ENCODE measurements at places on chromosomes 2 and 18.

DNA sequence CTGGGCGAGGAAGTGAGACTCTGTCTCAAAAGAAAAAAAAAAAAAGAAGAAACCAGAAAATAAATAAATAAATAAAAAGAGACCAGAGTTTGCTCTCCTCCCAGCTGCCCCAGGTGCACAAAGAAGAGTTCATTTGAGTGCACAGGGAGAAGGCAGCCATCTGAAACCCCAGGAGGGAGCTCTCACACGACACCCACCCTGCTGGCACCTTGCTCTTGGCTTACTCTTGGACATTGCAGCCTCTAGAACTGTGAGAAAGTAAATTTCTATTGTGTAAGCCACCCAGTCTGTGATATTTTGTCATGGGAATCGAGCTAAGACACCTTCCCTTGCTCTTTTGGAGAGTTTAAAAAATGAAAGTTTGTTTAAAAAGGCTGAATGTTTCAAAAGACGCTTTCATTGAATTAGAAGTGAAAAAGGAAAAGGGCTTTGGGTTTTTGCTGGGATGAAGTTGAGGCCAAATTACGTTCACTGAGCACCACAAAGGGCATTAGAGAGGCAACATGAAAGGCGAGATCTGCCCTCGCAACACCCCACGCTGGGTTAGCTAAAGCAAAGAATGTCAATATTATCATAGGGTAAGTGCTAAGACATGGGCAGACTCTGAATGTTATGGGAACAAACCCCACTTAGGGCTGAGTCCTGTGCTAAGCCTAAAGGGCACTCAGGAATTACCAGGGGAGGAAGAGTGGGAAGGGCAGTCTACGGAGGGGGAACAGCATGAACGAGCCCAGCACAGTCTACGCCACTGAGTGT lies 128.9 kb upstream of the RIOK3 start:
- DNase-seq = no peak

- DNase-seq = no peak
Observed at GRCh38 chr2:62569907-62570841, 64.2 kb upstream of the TMEM17 start.

DNA sequence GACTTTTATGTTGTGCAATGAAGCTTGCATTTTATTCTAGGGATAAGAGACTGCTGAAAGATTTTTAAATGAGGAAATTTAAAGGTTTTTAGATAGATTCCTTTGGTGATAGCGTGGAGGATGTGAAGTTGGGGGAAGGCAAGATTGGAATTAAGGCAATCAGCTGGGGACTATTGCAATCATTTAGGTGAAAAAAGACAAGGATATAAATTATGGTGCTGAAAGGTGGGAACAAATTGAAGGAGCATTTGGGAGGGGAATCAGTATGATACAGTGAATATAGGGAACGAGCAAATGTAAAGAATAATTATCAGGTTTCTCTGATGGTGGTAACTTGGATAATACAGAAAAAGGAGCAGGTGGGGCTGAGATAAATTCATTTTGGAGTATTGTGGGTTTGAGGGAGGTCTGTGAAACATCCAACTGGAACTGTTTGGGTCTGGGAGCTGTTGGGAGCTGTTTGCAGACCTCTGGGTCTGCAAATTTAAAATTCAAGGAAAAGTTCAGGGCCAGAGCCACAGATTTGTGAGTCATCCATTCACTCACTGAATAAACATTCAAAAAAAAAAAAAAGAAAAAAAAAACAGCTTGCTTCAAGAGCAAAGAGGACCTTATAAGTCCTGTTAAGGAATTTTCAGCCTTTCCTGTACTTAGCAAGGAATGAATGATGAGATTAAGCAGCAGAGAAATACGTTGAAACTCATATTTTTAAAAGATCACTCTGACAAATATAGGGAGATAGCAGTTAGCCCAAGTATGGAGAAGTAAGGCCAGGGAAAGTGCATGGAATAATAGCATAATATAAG lies 257.5 kb upstream of the FN1 start:
- no peak for DNase-seq

- DNase-seq = no peak
Observed at GRCh38 chr18:23994361-23994902, 20.1 kb upstream of the TTC39C start.

- DNase-seq = no peak
Observed at GRCh38 chr2:123451542-123451941, 573.5 kb upstream of the CNTNAP5 start.

Data from spleen (tissue), 13 donors.